HS-5 (cell line): ENCODE measurements at places on chromosomes 4 and X.

GRCh38 chr4:163703251-163703650 is 208.8 kb downstream of the TMA16 start:
- no peak for DNase-seq

- no peak for DNase-seq
Observed at GRCh38 chr4:10021653-10022023, 341 bp upstream of the SLC2A9 start.

- DNase-seq, result no peak
Observed at GRCh38 chrX:133403984-133404383, 11.3 kb downstream of the GPC4 start.

- no peak for DNase-seq
Observed at GRCh38 chrX:53357799-53358530, 64.5 kb downstream of the SMC1A start.

DNA sequence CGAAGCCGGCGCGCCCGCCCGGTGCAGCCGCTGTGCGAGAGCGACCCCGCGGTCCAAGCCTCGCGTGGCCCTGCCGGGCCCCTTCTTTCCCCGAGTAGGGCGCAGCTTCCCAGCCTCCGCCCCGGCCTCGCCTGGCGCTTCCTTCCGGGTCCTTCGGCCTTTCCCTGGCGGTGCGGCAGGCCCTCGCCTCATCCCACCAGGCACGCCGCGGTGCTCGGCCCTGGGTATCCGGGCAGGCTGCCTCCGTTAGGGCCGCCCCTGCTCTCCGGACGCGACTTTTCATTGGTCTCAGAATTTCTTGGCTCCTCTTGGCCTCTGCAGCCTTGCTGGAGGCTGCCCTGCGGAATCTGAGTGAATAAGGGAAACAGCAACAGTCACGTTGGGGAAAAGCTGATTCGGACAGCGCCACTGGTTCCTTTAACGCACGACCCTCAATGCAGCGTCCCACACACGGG is 429 bp downstream of the UVSSA start:
- DNase-seq, result peak; percentile 31

DNA sequence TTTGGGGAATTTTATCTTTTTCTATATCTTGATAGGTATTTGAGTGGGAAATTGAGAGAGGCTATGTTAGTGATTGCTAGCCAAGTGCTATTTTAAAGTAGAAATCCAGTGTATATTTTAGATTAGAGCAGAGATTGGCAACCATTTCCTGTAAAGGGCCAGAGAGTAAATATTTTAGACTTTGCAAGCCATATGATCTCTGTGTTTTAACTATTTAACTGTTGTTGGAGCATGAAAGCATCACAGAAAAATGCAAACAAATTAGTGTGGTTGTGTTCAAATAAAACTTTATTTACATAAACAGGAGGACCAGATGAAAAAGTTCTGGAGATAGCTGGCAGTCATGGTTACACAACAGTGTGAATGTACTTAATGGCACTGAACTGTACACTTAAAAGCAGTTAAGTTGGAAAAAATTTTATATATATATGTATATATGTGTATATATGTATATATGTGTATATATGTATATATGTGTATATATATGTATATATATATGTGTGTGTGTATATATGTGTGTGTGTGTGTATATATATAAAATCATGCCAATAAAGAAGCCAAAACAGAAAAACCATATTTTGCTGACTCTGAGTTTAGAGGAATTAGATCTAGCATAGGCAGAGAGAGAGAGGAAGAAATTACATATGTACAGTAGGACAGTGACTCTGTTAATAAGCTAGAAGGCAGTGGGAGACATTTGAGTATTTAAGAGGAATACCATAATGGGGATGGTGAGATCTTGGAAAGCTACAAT is 83.4 kb downstream of the TMEM164 start:
- peak; percentile 2 for DNase-seq

GRCh38 chr4:132530861-132531260 is 618.2 kb upstream of the PCDH10 start:
- DNase-seq, result no peak

- DNase-seq, result no peak
Observed at GRCh38 chrX:39819921-39820849, 277.6 kb downstream of the BCOR start.

DNA sequence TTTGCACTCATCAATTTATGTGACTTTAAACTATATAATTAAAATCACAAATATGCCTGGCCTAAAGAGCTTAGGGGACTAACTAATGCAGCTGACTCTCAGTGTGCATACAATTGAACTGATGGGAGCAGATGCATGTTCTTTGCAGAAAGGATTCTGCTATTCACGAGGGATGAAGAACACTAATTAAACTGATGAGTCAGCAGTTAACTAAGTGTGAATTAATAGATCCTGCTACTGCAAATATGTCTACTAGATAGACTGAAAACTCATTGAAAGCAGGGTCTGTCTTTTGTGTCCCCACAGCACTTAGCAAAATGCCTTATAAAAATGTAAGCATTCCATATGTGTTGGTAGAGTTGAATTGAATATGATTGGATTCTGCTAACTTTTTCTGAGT is 104.0 kb downstream of the SRPX start:
- no peak for DNase-seq

- no peak for DNase-seq
Observed at GRCh38 chr4:80182237-80182866, 15.0 kb upstream of the PRDM8 start.

- DNase-seq, result no peak
Observed at GRCh38 chr4:125168531-125168930, 146.2 kb upstream of the FAT4 start.

DNA sequence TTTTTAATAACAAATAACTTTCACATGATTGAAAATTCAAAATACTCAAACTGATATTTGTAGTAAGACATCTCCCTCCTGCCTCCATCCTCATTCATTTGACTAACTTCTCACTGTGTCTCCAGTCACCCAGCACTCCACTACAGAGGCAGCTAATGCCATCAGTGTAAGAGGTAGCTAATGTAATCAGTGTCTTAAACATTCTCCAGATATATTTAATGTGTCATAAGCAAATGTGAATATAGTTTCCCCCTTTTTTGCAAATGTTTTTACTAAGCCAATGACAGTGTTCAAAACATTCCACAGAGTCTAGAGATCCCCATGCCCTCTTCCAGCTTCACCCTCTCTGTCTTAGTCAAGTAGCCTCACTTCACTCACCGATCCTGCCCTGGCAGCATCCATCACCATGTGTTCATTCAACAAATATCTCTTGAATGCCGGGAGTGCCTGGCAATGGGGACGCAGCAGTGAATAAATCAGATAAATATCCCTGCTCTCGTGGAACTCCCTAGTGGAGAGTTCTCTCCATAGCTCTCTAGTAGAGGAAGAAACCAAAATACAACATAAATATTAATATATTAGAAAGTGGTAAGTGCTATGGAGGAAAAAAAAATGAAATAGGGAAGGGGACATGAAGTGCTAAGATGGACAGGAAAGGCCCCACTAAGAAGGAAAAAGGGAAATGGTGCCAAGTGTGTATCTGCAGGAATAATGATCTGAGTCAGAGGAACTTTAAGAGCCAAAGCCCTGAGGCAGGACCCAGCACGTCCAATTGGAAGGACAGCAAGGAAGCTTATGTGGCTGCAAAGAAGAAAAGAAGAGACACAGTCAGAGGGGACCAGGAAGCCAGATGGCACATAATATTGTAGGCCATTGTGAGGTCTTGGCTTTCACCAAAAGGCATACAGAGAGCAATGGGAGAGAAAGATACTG is 18.7 kb downstream of the SCFD2 start:
- no peak for DNase-seq

GRCh38 chrX:38468563-38469157 is 92.7 kb upstream of the TSPAN7 start:
- no peak for DNase-seq

DNA sequence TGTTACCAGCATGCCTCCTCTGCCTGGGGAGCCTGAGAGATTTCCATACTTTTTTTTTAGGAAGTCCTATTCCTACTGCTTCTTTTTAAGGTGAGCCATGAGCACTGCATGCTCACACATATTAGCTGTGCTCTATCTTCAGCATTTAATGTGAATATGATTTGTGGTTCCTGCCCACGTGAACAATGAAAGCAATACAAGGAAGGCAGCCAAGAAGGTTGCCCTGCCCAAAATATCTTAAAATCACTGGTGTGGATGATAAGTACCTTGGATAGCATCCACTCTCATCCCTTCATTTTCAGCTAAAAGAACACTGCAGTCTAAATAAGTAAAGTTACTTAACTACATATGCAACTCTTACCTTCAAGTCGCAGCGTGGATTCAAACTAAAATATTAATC is 607.5 kb downstream of the PACRGL start:
- DNase-seq, result no peak

GRCh38 chrX:44951572-44952067 is 78.6 kb downstream of the KDM6A start:
- no peak for DNase-seq

DNA sequence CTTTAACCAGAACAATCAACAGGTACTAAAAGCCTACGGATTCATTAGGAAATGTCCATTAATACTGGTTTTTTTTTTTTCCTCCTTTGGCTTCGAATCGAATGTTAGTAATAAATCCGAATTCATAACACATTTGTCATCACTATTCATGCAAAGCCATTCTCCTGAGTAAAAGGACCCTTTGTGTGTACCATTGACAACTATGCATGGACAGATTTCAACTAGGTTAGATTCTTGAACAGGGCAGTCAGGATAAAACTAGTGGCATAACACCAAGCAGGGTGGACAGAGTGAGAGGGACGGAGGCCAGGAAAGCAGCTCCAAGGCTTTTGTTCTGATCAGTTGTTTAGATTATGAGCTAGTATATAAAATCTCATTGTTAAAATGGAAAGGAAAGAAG is 1722.0 kb upstream of the TENM3 start:
- no peak for DNase-seq

DNA sequence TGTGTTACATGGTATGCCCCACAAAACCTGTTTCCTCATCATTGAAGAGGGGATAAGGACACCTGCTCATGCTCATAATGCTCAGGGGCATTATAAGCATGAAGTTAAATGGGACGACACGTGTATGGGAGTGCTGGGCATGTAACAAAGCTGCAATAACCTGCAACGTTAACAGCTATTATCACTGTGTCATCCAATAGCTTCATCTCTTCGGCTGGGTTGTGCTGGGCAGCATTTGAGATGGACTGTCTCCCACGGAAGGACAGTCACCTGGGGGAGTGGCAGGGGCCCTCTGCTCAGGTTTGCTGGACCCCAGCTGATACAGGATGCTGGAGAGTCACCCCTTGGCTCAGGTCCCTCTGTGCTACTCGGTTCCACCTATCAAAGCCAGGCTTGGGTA is 94.5 kb downstream of the NSUN7 start:
- DNase-seq, result no peak

GRCh38 chrX:17680732-17681413 is 56.4 kb upstream of the SCML1 start:
- no peak for DNase-seq

DNA sequence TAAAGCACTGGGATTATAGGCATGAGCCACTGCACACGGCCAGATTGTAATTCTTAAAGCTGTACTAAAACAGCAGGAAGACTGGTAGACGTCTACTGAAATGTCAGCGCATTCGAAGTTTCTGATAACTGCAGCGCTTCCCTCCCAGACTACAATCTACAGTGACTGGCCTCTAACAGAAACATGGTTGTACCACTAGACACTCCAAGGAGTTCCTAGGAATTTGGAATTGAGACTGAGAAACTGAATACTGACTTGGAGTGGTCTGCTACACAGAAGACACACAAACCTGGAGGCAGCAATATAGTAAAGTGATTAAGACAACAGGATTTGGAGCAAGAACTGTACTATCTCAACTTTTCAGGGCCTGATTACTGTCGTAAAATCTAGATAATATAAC is 937 bp downstream of the HELQ start:
- DNase-seq, result no peak

DNA sequence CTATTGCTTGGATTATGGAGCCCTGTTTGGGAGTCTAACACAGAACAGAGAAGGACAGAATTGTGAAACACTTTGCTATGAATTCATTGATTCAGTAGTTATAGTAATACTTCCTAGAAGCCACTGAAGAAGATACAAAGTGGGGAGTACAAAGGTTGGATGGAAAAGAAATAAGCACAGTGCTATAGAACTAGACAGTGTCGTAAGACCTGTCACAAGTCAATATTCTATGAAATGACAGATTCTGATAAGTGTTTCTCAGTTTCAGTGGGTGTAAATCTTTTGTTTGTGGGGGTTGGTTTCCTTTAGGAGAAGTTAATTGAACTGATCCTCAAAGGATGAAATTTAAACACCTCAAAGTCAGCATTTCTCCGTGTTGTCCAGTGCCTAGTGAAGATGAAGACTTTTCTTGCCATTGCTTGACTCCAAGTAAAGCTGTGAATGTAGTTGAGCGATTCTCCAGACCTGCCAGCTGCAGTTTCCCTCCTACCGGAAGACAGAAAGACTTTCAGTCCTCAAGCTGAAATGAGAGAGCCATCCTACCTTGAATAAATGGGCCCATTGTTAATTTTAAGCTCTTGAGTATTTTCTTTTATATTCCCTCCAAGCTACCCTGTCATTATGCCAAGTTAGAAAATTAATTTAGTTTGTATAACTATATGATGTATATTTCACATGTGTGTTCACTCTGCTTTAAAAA is 7.9 kb downstream of the PDLIM5 start:
- no peak for DNase-seq

DNA sequence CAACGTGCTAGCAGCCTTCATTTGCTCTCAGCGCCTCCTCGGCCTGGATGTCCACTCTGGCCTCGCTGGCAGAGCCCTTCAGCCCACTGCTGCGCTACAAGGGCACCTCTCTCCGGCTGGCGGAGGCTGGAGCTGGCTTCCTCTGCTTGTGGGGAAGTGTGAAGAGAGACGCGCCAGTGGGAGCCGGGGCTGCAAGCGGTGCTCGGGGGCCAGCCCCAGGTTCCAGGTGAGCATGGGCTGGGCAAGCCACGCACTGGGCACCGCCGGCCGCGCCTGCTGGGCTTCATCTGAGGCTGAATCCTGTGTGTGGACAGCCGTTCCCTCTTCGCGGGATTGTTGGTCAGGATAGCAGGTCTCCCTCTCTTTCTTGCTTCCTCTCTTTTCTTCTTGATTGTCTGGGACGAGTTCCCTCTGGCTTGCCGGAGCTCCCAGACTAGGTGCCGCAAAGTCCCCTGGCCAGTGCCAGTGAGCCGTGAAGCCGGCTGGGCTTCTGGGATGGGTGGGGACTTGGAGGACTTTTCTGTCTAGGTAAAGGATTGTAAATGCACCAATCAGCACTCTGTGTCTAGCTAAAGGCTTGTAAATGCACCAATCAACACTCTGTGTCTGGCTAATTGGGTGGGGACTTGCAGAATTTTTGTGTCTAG is 165.0 kb downstream of the HEPH start:
- DNase-seq, result no peak
